Stimulated activated CD4-positive, alpha-beta T cell treated with anti-CD3 and anti-CD28 coated beads, Interleukin-1b, Interleukin-23, amount 100 ng/mL, for 48 hours (primary cell): ENCODE measurements at places on chromosomes 4 and X.
A peak's percentile ranks its signal among the peaks of the same experiment; 100 is the strongest.

- DNase-seq, result no peak
Measured at GRCh38 chr4:143202824-143203223, 18.1 kb downstream of the USP38 start.

- DNase-seq, result no peak
Measured at GRCh38 chr4:12897954-12898353, 586.2 kb downstream of the RAB28 start.

DNA sequence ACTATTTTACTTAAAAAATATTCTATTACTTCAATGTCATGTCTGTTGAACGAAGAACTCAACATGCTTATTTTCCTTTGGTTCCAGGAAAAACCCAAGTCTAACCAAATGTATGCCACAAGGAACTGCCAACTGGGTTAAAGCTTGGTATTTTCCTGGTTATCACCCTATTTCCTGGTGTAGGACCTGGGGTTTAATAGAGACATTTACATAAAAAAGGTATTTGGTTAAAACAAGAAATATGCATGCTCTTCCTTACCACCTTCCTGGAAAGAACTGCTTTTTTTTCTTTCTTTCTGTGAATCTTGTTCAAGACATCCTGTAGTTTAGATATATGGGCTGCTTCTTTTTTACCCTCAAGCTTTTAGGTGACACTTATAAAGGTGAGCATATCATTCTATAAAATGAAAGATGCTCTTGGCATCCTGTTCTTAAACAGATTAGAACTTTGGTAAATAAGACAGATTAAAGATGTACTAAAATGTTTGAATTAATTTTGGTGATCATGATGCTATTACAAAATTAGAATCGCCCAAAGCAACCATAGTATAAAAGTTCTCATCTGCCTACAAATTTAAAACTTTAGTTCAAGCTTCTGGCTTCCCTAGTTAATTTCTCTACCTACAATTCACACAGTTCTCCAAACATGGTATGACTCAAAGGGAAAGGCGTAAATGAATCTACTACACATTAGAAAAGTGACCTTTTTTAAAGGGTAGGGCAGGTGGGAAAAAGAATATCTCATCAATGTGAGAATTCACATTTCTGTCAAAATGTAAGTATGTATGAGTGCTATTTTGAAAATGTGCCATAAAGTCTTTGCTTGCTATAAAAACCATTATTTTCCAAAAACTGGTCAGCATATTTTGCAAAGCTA is 103.5 kb downstream of the CNOT6L start:
- no peak for DNase-seq

DNA sequence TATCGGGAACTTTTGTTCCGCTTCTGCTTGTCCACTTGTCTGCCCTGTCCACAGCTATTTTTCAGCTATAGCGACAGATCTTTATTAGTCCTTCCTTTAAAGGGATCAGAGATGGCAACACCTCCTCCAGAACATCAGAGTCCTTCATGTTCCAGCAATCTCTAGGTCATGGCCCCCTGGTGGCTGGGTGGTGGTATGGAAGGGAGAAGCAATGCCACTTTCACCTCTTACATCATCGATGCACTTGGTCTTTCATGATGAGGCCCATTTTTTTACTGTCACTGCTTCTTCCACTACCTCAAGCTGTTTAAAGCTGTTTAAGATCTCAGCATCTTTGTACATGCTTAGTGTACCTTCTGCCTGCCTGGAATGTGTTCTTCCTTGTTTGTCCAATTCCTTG is 106.7 kb downstream of the ARHGAP6 start:
- peak; percentile 51 for DNase-seq

DNA sequence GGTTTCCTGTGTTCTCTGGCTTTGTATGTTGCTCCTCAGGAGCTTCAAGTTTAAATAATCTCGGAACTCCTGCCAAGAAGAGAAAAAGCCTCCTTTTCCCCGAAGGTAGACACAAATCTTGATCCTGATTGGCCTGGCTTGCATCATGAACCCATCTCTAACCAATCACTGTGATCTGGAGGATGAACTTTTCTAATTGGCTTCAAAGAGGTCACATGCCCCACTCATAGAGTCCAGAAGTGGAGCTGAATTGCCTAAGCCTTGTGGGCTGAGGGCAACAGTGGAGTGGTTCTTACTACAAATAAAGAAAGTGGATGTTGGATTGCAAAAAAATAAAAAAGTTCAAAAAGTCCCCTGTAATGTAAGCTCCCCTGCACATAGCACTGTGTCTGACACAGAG is 245.9 kb downstream of the MID1IP1 start:
- no peak for DNase-seq

DNA sequence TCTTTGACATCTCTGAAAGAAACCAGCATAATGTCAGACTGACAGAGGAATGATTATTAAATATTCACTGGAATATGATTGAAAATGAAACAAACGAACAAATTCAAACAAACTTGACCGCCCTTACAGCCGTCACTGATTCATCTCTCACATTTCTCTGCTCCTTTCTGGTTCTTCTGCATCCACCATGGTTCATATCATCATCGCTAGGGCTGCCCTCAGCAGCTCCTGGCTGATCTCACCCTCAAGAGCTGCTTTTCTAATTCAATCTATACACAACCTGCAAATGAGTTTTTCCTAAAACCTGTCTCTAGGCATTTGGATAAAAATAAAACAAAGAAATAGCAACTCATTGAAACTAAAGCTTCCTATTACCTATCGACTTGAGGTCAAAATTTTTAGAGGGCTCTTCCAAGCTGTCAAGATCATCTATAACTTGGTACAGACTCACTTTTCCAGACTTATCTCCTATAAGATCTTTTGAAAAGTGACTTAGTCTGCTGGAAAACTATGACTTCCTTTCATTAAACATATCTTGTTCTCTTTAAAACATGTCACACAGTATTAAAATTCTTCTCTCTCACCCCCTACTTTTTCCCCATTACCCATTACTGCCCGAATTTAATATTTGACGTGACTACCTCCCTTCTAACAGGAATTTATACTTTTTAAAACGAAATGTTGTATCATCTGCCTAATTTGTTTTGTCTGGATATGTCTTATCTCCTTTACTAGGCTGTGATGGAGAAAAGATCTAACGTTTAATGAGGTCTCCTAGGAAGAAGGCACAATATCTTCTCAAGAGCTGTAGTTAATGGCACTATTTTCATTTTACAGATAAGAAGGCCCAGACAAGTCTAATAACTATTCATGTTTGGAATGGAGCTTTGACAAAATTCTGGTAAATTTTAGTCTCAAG is 71.0 kb upstream of the UNC5C start:
- DNase-seq, result no peak

- DNase-seq, result no peak
Measured at GRCh38 chr4:56607926-56608325, 73.2 kb downstream of the HOPX start.

DNA sequence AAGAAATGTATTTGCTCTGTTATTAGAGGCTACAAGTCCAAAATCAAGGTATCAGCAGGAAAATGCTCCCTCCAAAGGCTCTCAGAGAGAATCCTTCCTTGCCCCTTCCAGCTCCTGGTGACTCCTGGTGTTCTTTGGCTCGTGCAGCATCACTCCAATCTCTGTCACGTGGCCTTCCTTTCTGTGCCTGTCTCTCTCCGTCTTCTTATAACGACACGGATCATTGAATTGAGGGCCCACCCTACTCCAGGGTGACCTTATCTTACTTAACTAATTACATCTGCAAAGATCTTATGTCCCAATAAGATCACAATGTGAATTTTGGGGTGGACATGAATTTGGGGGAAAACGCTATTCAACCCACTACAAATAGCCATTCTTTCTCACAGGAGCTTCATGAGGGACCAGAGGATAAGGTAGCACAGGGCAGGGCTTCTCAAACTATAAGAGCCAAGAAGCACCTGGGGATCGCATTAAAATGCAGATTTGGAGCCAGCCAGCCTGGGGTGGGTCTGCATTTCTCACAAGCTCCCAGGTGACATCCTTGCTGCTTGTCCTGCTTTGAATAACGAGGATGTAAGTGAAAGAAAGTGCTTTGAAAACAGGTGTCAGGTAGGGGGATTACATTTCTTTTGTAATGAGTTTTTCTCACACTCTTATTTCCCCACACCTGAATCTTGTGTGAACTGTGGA is 41.9 kb upstream of the APLN start:
- no peak for DNase-seq

DNA sequence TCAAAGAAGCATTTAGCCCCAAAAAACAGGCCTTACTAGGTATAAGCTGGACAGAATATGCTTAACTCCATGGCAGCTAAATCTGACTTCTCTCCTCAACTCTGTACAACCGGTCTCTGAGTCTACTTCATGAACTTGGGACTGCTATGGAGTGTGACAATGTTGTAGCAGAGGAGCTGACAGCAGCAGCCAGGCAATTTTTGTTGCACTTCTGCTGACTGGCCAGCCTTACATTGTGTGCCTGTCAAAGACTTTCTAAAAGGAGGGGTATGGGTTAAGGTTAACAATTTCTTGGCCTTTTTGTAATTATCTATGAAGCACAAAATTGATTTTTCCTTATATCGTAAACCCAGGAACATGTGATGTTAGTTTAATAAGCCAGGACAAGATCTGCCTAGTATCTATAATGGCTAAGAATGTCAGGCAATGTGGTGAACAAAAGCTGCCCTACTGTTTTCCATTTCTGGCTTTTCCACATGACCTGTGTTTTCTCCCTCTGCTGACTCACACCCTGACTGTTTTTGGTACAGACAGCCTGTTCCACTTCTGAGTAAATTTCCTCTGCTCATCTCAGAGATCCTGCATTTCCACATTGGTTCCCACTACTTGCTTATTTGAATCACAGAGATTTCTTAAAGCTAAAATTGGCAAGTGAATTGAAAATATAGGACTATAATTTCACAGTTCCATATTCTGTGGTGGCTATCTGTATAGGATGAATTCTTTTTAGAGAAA is 9.3 kb downstream of the NOX1 start:
- no peak for DNase-seq

- DNase-seq, result no peak
Measured at GRCh38 chr4:66357316-66357715, 687.0 kb upstream of the EPHA5 start.

- DNase-seq, result no peak
Measured at GRCh38 chr4:10020871-10021652, at the start of gene SLC2A9. Gene SLC2A9, minus strand, starts transcription at chr4:10021497. Its CDS starts 68 bp downstream, at chr4:10021429.

GRCh38 chrX:38318196-38318595 is 9.1 kb downstream of the RPGR start:
- DNase-seq, result no peak

DNA sequence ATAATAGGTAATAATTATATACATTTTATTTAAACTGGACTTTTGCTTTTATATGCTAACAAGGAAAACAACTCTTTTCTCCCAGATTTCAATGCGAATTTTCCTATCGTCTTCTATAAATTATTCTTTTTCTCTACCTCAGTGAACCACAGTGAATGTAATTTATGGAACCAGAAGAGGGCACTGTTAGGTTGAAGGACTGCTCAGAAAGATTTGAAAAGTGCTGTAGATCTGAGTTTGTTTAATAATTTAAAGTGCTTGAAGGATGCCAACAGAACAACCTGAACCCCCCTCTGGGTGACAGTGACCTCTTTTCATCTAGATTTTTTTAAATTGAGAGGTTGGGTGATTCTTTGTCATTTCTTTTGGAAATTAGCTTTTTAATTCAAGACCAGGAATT is 54.9 kb downstream of the PHOX2B start:
- DNase-seq, result no peak

- peak; percentile 2 for DNase-seq
Measured at GRCh38 chrX:57821703-57822387, 88.4 kb downstream of the ZXDA start.

DNA sequence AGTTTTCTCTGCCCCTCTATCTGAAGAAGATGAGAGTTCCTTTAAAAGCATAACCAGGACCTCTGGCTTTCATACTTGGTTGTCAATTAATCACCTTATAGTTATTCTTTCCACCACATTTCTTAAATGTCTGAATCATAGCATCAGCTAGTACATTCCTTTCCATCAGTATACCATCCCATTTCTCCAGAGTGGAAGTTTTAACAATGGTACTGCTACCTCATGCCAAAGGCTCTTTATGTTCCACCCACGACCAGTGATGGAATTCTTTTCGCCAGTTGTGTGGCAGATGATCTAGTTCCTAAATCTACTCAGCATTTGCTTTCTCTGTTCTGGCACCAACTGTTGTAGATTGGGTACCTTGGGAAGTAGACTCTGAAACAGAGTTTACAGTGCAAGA is 379.8 kb downstream of the ZNF674 start:
- no peak for DNase-seq

DNA sequence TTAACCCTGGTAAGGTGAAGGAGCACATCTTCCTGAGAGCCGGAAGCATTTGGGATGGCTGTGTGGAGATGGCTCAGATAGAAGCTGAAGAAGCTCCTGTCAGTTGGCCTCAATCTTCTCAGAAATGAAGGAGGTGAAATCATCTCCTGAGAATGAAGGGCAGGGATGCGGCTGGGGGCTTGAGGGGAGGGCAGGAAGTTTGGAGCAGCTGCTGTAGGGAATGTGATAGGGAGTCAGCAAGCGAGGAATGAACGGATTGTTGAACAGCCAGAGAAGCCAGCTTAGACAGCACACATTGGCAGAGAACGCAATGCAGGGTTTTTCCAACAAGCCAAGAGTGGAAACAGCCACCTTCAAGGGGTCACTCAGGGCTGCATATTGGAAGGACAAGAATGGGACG is 10.0 kb downstream of the KCNE5 start:
- DNase-seq, result no peak

GRCh38 chr4:76283900-76284299 is 22.6 kb upstream of the STBD1 start:
- no peak for DNase-seq

DNA sequence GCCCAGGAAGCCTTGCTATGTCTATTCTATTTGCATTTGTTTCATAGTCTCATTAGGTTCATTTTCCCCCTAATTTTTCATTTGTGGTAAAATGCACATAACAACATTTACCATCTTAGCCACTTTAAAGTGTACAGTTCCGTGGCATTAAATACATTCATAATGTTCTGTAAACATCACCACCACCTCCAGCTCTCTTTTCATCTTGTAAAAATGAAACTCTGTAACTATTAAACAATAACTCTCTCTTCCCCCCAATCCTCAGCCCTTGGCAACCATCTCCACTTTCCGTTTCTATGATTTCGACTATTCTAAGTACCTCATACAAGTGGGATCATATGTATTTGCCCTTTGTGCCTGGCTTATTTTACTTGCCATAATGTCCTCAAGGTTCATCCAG is 19.9 kb downstream of the ARHGEF38 start:
- no peak for DNase-seq

GRCh38 chr4:117134386-117134785 is 49.0 kb upstream of the TRAM1L1 start:
- DNase-seq, result no peak

DNA sequence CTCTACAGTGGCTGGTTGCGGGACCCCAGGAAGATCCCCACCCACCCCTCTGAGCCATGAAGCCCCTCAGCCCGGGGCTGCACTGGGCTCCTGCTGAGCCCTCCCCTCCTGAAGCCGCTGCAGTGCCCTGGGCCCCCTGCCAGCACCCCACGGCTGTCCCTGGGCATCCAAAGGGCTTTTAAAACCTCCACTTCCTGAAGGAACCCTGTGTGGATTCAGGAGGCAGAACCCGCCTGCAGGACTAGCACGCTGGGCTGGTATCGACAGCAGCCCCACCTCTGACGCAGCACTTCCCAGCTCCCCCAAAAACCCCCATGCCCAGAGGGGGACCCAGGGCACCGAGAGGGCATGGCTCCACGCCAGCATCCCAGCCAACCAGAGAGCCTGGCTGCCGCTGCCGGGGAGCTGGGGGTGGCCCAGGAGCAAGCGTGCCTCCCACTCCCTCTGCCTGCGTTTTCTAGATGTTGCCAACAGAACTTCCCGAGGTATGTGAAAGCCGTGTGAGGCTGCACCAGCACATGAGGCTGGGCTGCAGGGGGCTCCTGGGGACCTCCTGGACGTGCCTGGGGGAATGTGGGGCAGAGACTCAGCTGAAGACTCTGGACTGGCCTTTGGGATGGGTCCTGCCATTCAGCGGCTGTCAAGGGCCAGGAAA is 6.3 kb downstream of the MXD4 start:
- DNase-seq, result peak; percentile 1

- no peak for DNase-seq
Measured at GRCh38 chrX:997631-998137, 214.8 kb downstream of the CRLF2 start.
